Omental fat pad (tissue), 4 donors: ENCODE measurements at places on chromosomes 13 and 19.

DNA sequence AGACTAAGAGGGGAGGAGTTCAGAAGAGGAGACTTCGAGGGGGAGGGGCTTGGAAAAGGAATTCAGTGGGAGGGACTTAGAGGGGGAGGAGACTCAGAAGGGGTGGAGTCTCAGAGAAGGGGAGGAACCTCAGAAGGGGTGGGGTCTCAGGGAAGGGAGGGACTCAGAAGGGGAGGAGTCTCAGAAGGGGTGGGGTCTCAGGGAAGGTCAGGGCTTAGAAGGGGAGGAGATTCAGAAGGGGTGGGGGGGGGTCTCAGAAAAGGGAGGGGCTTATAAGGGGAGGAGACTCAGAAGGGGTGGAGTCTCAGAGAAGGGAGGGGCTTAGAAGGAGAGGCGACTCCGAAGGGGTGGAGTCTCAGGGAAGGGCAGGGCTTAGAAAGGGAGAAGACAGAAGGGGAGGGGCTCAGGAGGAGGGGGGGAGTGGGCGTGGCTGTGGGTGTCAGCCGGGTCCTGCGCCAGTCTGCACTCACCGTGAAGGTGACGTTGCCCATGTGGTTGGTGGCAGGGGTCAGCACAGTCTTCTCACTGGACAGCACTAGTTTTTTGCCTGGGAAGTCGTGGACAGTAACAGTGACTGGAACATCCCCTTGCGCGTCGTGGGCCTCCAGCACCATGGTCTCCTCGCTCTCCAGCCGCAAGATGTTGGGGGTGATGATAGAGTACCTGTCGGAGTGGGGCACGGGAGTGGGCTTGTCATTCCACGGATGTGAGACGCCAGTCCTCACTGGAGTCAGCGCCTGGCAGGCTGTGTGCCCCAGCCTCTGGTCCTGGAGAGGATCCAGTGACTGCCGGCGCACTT, 1.5 kb downstream of the C3 start:
- no peak for DNase-seq

- no peak for DNase-seq
Measured at GRCh38 chr13:74442751-74443150, 308.5 kb upstream of the KLF12 start.

- DNase-seq, result no peak
Measured at GRCh38 chr19:46426506-46427162, 2.1 kb downstream of the PNMA8C start.

DNA sequence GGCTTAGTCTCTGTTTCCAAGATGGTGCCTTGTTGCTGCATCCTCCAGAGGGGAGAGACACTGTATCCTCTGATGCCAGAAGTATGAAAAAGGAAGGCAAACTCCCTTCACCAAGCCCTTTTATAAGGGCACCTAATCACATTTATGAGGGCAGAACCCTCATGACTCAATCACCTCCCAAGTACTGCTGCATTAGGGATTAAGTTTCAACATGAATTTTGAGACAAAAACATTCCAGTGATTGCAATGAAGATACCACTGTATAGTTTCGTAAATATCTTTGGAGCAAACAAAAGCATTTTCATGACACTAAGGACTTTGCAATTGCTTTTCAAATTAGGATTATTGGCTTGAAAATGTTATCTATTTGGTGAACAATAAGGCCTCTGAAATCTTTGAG, 63.8 kb downstream of the RNF17 start:
- no peak for DNase-seq

- no peak for DNase-seq
Measured at GRCh38 chr19:43634872-43635560, 4.6 kb downstream of the CADM4 start.

- no peak for DNase-seq
Measured at GRCh38 chr13:95480131-95480545, 72.4 kb upstream of the CLDN10 start.

DNA sequence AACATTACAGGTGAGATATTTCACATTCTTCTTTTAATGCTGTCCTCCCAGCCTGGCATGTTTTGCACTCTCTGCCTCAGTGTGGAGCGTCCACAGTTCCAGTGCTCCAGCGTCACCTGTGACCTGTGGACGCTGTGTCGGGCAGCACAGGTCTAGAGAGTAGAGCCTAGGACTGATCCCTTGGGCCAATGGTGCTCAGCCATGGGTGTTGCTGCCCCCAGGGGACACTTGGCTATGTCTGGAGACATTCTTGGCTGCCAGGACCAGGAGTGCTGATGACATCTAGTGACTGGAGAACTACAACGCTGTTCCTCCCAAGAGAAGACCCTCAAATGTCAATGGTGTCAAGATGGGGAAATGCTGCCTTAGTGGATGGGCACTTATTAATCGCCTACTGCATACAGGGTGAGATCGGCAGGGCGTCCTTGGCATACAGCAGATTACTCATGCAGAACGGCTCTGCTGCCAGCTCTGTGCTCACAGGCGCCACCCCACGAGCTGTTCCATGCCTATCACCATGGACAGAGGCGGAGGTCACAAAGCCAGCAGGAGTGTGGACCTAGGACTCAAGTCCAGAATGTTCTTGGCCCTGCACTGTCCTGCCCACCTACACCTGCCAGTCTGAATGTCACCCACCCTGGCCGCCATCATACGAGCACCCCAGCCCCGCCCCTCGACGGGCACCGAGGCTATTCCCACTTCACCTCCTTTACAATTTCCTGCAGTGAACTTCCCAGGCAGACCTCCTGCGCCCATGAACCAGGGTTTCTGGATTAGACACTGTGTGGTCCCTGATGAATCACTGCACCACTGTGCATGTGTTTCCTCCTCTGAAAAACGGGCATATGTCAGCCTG, 13.9 kb upstream of the MADCAM1 start:
- DNase-seq, result no peak

- DNase-seq, result no peak
Measured at GRCh38 chr13:97058926-97059325, 64.7 kb upstream of the OXGR1 start.

GRCh38 chr13:67416047-67416925, 186.2 kb upstream of the PCDH9 start:
- no peak for DNase-seq

DNA sequence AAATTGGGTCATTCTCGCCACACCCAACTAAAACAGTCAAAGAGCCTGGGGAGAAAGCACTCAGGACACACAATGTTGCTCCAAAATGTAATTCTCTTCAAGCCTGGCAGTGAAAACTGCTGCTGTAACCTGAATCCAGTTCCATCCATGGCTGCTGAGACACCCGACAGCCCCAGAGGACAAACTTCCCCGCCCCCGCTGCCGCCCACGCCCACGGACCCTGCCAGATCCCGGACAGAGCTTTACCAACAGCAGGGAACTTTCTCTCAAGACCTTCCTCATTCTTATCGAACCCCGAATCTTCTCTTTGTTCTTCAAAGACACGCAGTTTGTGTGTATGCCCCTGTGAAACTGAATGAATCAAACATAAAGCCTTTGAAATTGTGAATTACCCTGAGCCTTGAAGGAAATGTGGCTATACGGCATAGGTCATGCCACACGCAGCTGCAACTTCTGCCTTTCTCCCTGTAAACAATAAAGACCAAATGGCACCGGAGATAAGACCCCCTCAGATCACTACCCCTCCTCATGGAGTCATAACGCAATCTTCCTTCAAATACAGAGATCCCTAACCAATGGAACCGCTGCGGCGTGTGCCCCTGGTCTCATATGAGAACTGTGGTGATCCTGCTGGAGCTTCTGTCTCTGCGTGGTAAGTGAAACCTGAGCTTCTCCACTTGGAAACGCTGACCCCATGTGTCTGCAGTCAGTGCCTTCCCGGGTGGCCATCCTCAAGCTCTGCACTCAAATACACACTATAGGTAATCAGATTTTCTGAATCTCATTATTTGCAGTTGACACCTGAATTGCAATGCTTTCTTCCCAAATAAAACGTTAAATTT, 4.8 kb upstream of the LAMP1 start:
- no peak for DNase-seq

GRCh38 chr13:35964011-35964862, 166.9 kb downstream of the DCLK1 start:
- no peak for DNase-seq

DNA sequence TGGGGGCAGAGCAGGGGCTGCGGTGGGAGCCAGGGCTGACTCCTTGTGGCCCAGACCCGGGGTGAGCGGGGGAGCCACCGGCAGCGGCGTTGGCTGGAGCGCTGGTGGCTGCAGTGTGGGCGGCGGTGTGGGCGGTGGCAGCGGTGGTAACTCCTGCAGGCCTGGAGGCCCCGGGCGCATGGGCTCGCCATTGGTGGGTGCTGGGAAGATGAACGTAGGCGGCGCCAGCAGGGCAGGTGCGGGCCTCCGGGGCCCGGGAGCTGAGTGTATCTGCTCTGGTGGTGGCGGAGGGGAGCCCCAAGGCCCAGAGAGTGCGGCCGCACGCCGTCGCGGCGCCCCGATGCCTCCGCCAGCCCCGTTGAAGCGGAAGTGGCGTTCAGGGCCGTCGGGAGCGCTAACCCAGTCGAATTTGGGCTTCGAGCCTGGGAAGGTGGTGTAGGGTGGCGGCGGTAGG, 2.0 kb downstream of the GGN start:
- DNase-seq, result no peak

- DNase-seq, result no peak
Measured at GRCh38 chr13:113533161-113533840, 42.8 kb upstream of the DCUN1D2 start.

DNA sequence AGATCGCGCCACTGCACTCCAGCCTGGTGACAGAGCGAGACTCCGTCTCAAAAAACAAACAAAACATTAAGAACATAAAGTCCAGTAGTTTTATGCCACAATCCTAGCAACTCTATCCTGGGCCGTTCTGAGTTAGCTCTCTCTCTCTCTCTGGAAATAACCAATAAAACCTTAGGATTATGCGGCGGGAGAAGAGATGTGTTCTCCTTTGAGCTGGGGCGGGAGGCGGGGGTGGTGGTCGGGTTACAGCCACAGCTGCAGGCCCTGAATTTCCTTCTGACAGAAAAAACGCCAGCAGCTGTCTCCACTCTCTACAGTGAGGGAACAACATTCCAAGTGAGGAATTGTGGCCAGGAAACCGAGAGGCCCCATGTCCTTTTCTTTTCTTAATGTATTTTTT, 9.1 kb upstream of the PNMA8A start:
- DNase-seq, result no peak

- no peak for DNase-seq
Measured at GRCh38 chr19:15283141-15283883, 49.0 kb downstream of the BRD4 start.
